H9 (cell line): ENCODE measurements at places on chromosomes 16 and 17. TPM values are rescaled to one million over a fixed set of nuclear protein-coding genes. Genes with fewer than 3 reads are reported as not detected.

Gene KRTAP4-1
- total RNA-seq, result not detected in 2 replicates

GRCh38 chr17:1626333-1626732 lies 2.3 kb downstream of the SLC43A2 start:
- no peak overlapping the region for H3K27ac ChIP-seq
- peaks cover 5% of the 10 kb centered on the region for H3K36me3 ChIP-seq
- no peaks in the 10 kb centered on the region for H3K27me3 ChIP-seq

Gene OR3A3
- not detected in 2 replicates for total RNA-seq

DNA sequence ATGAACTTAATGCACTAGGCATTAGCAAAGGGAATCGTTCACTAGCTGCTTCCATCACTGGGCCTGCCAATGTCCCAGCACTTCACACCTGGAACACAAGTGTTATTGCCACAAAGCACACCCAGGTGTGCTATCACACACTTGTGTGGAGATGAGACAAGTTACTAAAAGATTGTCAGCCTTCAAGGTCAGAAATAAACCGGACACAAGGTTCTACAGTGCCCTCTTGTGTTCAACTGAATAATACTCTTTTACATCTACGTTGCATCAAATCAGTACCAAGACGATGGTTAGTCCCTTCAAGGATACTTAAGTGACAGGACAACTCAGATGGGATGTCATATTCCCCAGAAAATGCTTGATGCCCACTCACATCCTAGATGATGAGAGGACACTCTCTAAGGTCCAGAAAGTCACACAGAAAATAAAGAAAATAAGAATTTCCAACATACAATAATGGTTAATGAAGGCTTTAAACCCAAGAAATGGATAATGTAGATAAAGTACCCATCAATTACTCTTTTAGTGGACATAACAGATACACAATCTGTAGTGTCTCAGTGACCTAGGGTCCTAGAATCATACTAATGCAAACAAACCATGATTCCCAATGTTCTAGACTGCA lies 16.4 kb upstream of the GLG1 start:
- H3K27ac ChIP-seq, result no peak overlapping the region
- H3K36me3 ChIP-seq, result peaks cover 80% of the 10 kb centered on the region
- no peak for DNase-seq
- H3K27me3 ChIP-seq, result no peaks in the 10 kb centered on the region
- H3K4me1 ChIP-seq, result no peaks in the 10 kb centered on the region
- peak overlapping the region; percentile 10; the same call in 1 of the 3 replicates for H3K4me3 ChIP-seq

DNA sequence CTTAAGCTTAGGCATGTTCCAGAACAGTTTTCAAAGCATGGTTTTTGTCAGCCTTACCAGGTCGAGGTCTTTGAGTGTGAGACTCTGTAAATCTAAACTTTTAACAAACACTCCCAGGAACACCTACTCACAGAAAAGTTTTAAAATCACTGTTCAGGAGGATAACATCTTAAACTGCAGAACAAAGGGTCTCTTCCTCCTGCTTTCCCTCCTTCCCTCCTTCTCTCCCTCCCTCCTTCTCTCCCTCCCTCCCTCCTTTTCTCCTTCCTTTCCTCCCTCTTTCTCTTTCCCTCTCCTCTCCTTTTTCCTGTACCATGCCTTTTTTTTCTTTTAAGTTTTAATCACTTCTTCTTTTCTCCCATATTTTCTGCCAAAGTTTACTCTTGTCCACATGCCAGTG lies 153.5 kb upstream of the MAF start:
- no peak for DNase-seq
- no peak overlapping the region for H3K27ac ChIP-seq
- no peaks in the 10 kb centered on the region for H3K27me3 ChIP-seq
- H3K4me1 ChIP-seq, result no peaks in the 10 kb centered on the region
- no peaks in the 10 kb centered on the region; the same call in 1 of the 2 replicates for H3K36me3 ChIP-seq

DNA sequence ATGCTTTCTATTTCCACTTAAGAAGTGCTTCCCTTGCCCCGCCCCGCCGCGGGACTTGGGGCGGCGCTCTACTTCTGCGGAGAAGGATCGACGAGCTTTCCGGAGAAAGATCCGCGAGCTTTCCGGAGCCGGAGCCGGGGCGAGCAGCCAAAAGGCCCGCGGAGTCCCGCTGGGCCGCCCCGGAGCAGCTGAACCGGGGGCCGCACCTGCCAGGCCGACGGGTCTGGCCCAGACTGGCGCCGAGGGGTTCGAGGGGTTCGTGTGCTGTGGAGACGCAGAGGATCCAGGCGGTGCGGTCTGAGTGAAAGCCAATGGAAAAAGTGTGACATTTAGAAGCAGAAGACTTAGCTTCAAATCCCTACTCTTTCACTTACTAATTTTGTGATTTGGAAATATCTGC lies 50.8 kb downstream of the TBC1D26 start:
- peaks cover 21% of the 10 kb centered on the region for H3K36me3 ChIP-seq
- no peaks in the 10 kb centered on the region for H3K4me1 ChIP-seq
- no peaks in the 10 kb centered on the region for H3K27me3 ChIP-seq

DNA sequence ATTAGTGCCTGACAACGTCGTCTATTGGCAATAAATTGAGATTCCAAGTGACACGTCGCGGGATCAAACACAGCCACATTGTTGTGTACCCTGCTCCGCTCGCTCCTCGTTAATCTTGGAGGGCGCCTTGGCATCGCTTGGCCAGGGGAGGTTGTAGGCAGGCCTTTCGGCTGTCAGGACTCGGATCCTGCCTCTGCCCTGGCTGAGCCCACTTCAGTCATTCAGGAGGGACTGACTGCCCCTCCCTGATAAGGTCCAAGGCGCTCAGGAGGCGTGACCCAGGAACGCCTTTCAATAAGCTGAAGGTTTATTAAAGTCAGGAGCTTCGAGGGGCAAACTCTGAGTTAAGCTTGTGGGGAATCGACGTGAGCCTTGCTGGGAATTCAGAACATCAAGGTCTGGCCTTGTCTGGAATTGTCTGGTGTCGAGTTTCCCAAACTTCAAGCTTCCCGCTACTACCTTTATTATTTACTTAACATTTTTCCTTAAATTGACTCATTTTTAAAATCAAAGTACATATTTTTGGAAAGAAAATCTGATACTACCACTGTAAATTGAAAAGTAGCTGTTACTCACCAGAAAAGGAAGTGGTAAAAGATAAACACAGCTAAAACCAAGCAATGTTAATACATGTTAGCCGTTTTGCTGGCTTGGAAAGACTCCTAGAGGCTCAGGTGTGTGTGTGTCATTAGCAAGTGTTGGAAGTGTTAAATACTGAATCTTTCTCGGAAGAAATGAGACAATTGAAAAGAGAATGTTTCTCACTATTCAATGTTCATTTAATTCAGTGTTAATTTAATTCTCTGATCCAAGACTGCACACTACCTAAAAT lies 5.3 kb upstream of the IRX3 start:
- H3K27me3 ChIP-seq, result peaks cover 39% of the 10 kb centered on the region
- H3K4me3 ChIP-seq, result peak overlapping the region; percentile 78
- H3K4me1 ChIP-seq, result no peaks in the 10 kb centered on the region
- DNase-seq, result peak; percentile 40

Gene GP1BA
- not detected in 2 replicates for total RNA-seq

DNA sequence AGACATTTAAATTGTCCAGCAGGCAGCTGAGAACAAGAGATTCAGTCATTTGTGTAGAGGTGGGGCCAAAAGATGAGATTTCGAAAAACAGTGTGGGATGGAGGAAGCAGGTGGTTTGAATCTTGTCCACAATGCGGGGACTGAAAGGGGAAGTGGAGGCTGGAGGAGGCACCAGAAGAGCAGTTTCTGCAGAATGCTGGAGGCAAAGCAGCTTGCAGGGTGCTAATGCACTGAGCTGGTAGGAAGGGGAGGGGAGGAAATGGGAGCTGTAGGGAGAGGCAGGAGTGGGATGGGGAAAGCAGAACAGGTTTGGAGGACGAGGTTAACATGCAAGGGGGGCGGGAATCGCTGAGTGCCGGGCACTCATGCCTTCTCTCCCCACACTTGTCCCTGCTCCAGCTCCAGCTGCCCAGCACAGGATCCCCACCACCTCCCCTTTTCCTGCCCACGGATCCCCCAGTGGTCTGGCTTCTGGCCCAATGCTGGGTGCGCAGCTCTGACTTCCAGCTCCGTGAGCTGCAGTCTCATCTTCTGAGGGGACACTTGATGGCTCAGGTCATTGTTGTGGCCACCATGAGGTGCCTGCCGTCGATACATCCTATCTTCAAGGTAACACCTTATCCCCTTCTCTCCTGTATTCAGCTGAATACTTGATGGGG lies 9.4 kb downstream of the C17orf100 start:
- H3K4me1 ChIP-seq, result no peaks in the 10 kb centered on the region
- peaks cover 5% of the 10 kb centered on the region; the same call in 1 of the 2 replicates for H3K27me3 ChIP-seq
- H3K4me3 ChIP-seq, result no peak overlapping the region
- H3K27ac ChIP-seq, result no peak overlapping the region

Gene OSGIN1
- 0.48 and 0.63 TPM in 2 replicates for total RNA-seq

- H3K4me3 ChIP-seq, result no peak overlapping the region
- peaks cover 35% of the 10 kb centered on the region for H3K36me3 ChIP-seq
- DNase-seq, result no peak
- peaks cover 3% of the 10 kb centered on the region; the same call in 1 of the 2 replicates for H3K4me1 ChIP-seq
- H3K27me3 ChIP-seq, result peaks cover 8% of the 10 kb centered on the region; the same call in 1 of the 2 replicates
Observed at GRCh38 chr17:17492085-17492484, 4.1 kb downstream of the RASD1 start.

GRCh38 chr16:89135166-89135565 lies 36.4 kb upstream of the CDH15 start:
- peaks cover 26% of the 10 kb centered on the region for H3K36me3 ChIP-seq
- H3K4me3 ChIP-seq, result no peak overlapping the region
- no peak overlapping the region for H3K27ac ChIP-seq
- no peak for DNase-seq

Gene HBQ1
- total RNA-seq, result 3.5 and 4.4 TPM in 2 replicates

Gene GAS7
- total RNA-seq, result 4.8 and 6.0 TPM in 2 replicates

Gene KLHL10
- 0.22 and 0.46 TPM in 2 replicates for total RNA-seq

GRCh38 chr16:29641561-29641960 lies 21.5 kb upstream of the SPN start:
- H3K4me1 ChIP-seq, result no peaks in the 10 kb centered on the region
- no peak for DNase-seq
- H3K27me3 ChIP-seq, result no peaks in the 10 kb centered on the region
- no peak overlapping the region for H3K27ac ChIP-seq
- no peaks in the 10 kb centered on the region for H3K36me3 ChIP-seq

- DNase-seq, result no peak
- H3K27ac ChIP-seq, result no peak overlapping the region
- no peak overlapping the region for H3K4me3 ChIP-seq
- no peaks in the 10 kb centered on the region for H3K4me1 ChIP-seq
Observed at GRCh38 chr17:79152636-79153035, 78.0 kb downstream of the ENGASE start.
